ENCODE measurements at places on chromosomes 7 and 10.

- DNase-seq: no peak
Observed at GRCh38 chr7:111091593-111092358, 849 bp downstream of the LRRN3 start.

GRCh38 chr10:12186323-12186722, 9.4 kb downstream of the NUDT5 start:
- no peak for DNase-seq

DNA sequence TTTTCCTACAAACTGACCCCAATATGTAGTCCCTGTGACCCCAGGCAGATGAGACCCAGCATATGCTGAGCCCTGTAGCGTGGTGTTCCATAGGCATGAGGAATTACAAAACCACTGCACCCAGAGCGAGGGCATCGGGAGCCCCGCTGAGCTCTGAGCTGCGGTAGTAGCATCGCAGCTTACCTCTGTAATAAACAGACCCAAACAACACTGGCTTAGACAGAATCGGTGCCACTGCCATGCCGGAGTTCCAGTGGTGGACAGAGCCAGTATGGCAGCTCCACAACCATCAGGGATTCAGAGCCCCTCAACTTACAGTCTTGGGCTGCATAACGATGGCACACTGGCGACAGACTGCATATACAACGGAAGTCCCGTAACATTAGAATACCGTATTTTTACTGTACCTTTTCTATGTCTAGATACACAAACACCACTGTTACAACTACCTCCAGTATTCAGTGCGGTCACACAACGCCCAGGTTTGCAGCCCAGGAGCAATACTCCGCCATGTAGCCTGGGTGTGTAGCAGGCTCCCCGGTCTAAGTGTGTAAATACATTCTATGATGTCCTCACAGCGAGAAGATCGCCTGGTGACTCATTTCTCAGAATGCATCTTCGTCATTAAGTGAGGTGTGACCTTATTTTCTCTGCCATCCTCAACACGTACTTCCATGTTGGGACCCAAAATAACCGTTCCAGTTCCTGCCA, 68.8 kb downstream of the PROSER2 start:
- DNase-seq: no peak

- no peak for DNase-seq
Observed at GRCh38 chr7:24896031-24896501, 83.9 kb downstream of the OSBPL3 start.

DNA sequence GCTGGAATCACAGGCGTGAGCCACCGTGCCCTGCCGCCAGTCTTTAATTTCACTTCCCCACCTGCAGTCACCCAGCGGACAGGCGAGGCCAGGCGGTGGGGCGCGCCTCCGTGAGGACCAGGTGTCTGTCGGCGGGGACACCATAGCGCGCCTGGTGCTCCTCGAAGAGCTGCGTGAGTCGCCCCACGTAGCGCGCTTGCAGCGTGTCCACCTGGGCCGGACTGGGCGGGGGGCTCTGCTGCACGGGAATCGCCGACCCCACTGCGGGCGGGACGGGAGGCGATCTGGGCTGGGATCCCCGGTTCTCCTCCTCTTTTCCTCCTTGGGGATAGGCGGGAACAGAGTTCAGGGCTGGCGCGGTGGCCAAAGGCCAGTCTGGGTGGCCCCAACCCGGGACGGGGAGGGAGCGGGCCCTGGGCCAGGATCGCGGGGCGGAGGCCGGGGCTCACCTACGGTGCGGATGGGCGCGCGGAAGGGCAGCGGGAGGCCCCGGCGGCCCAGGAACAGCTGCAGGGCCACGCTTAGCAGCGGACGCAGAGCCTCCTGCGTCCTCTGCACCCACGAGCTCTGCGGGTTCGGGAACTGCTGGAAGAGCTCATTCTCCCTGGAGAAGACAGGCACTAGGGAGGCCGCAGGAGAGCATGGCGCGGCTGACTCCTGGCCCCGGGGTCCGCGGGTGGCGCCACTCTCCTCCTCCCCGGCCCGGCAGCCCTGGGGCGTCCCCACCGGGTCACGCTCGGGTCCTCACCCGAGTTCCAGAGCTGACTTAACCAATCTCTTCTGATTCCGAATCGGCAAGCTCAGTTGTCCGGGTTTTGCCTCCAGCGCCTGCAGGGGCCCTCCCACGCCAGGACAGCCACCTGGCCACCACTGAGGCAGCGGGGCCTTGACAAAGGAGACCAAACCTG, 1.1 kb upstream of the MOGAT3 start:
- no peak for DNase-seq

DNA sequence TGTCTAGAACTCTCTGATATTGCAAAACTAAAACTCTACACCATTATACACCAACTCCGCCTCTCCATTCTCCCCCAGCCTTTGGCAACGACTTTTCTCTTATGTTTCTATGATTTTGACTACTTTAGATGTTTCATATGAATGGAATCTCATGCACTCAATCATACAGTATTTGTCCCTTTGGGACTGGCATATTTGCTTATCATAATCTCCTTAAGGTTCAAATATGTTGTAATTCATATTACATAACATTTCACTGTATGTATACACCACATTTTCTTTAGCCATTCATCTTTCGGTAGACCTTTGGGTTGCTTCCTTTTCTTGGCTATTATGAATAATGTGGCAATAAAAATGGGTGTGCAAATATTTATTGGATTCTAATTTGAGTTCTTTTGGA, 164.4 kb downstream of the ARL4A start:
- no peak for DNase-seq

GRCh38 chr7:21671859-21672258, 129.0 kb downstream of the DNAH11 start:
- no peak for DNase-seq

GRCh38 chr10:44334621-44335184, 50.2 kb downstream of the CXCL12 start:
- DNase-seq: no peak

GRCh38 chr10:8311526-8312070, 257.1 kb downstream of the GATA3 start:
- DNase-seq: no peak

DNA sequence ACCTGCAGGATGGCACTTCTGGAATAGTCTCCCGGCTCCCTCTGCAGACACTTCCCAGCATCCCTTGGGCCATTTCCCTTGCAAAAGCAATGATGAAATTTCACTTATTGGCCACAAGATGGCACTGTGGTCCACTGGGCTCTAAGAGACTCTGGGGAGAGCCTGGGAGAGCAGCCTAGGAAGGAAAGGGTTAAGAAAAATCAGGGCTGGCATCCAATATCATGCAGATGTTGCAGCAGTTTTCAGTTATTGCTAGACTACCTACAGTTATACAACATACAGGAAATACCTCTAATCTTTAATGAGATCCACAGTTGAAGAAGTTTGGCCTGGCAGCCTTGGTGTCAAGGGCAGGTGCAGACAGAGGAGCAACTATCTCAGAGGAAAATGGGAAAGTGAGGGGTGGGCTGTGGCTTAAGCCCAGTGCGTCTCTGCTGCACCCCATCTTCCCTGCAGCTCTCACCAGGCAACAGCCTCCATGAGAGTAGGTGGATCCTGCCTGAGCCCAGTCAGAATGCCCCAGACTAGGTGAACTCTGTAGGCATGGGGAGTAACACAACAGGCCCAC, 100.2 kb upstream of the PRSS58 start:
- DNase-seq: no peak

DNA sequence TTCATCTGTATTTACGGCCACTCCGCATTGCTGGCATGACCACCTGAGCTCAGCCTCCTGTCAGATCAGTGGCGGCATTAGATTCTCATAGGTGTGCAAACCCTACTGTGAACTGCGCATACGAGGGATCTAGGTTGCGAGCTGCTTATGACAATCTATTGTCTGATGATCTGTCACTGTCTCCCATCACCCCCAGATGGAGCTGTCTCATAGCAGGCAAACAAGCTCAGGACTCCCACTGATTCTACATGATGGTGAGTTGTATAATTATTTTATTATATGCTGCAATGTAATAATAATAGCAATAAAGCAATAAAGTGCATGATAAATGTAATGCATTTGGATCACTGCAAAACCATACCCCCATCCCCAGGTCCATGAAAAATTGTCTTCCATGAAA, 1172.9 kb upstream of the AUTS2 start:
- DNase-seq: no peak

DNA sequence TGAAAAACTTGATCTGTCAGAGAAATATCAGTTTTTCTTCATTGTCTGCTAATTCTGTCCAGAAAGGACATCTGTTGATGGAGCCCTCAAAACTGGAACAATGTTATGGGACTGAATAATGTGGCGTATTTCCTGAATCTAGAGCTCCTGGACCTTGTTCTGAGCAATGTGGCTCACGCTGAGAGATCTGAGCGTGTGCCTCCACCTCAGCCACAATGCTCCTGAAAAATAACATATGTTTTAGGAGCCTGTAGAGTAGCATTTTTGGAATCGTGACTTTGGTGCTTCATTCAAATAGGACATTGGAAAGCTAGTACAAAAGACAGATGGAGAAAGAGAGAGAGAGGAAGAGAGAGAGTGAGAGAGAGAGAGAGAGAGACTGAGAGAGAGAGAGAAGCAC, 110.3 kb downstream of the BMPER start:
- DNase-seq: no peak

DNA sequence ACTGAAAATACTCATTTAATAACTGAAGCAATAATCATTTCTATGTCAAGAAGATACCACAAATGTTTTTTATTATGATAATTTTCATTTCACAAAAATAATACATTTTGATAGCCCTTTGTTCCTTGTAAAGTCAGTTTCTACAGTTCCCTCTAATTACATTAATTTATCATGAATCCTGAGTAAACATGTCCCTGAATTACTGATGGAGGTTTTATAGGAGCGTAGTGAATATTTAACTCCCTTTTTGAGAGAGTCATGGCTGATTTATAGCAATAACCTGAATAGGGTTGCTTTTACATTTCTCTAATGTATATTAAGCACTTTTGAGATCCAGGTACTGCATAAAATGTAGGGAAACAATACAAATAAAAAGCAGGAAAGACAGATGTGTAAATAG, 216.0 kb upstream of the DKK1 start:
- no peak for DNase-seq

- DNase-seq: no peak
Observed at GRCh38 chr10:26479766-26480492, 41.8 kb downstream of the APBB1IP start.

GRCh38 chr10:129038522-129038921, 428.5 kb upstream of the MGMT start:
- no peak for DNase-seq

DNA sequence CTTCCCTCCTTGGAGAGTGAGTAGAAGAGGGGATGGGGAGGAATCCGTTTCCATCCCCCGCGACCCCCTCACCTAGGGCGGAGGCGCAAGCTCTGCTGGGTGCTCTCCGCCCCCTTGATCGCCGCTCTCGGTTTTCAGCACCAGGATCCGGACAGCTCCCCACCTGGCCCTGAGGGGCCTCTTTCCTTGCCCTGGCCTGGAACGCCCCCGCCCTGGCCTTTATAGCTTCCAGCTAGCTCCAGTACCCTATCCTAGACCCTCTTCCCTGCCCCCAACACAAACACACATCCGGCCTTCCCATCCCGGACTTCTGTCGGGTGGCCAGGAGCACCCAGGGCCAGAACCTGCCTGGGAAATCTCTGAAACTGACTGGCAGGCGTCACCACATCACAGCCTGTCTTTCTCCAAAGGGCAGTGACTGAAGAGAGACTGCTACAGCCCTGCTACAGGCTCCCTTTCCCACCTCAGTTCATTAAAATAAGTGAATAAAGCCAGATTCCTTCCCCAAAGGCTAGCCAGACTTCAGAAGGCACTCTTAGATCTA, 72.3 kb upstream of the LEP start:
- DNase-seq: peak; percentile 89

DNA sequence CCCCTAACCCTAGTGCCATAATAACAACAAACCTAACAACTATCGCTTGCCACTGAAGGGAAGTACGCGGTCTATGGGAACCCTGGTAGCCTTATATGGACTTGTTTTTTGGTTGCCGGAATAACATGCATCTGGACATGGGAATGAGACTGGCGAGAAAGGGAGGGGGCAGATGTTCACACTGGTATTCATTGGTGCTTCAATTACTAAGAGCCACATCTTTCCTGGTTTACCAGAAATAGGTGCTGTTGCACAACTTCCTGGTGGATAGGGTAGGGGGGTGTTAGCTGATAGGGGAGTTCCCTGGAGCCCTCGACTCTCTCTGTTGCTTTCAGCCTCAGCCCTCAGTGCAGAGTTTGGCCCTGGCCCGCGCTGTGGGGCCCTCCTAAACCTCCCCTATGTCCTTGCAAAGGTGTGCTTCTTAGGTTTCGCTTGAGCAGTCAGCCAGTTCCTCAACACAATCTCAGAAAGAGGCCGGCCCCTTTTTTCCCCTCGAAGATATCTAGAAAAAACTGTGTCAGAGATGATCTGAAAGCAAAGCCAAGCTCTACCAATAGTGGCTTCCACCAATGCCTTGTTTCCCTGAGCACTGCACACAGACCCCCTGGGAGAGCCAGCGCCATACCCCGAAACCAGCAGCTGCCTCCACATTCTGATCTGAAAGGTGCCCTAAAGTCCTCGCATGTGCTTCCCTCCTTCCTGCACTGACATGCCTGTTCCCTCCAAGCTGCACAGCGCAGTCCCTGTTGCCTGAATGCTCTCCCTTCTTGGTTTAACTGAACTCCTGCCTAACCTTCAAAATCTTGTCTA, 13.5 kb downstream of the TBXAS1 start:
- DNase-seq: no peak

- DNase-seq: no peak
Observed at GRCh38 chr7:69843653-69844052, 245.4 kb downstream of the AUTS2 start.

DNA sequence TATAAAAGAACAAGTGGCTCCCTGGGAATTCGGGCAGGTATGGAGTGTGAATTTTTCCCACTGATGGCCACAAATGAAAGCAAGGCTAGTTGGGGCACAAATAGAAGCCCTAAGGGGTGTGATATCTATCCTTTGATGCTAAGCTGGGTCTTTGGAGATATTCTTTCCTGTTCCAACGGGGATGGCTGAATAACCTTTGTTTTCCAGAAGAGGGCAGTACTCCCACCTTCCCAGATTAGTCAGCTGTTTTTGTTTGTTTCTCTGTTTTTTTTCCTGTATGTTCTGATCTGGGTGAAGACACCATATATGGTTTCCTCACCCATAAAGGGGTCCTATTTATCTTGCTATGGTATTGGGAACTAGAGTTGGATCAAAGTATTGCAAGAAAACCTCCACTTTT, 947.7 kb upstream of the SORCS1 start:
- DNase-seq: no peak

DNA sequence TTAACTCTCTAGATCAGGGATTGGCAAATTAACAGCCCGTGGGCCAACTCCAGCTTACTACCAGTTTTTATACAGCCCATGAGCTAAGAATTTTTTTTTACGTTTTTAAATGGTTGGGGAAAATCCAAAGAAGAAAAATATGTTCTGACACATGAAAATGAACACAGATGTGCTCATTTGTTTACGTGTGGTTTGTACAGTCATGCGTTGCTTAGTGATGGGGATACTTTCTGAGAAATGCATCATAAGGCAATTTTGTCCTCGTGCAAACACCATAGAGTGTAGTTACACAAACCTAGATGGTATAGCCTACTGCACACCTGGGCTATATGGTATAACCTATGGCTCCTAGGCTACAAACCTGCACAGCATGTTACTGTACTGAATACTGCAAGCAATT, 8.3 kb upstream of the SMKR1 start:
- DNase-seq: no peak

- no peak for DNase-seq
Observed at GRCh38 chr7:52831321-52831720, 204.1 kb upstream of the POM121L12 start.

- DNase-seq: no peak
Observed at GRCh38 chr7:138699661-138700060, 1.5 kb downstream of the SVOPL start.

GRCh38 chr10:28355376-28355775, 52.5 kb upstream of the MPP7 start:
- DNase-seq: no peak
